Esophagus muscularis mucosa (tissue), 4 donors: ENCODE measurements at places on chromosomes 12 and 14.

- no peak for DNase-seq
These were observed 11.9 kb downstream of the STYX start for GRCh38 chr14:52741865-52742264.

DNA sequence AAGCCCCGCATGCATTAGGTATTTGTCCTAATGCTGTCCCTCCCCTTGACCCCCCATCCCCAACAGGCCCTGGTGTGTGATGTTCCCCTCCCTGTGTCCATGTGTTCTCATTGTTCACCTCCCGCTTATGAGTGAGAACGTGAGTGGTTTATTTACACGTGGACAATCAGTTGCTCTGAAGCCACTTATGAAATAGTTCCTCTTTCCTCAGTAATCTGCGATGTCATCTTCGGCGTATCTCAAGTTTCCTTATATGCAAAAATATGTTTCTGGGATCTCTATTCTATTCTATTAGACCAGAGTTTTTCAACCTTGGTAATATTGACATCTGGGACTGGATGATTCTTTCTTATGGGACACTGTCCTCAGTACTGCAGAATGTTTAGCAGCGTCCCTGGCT is 56.0 kb upstream of the DCD start:
- DNase-seq, result no peak

- DNase-seq, result no peak
These were observed 23.0 kb downstream of the SH2B3 start for GRCh38 chr12:111428728-111429175.

DNA sequence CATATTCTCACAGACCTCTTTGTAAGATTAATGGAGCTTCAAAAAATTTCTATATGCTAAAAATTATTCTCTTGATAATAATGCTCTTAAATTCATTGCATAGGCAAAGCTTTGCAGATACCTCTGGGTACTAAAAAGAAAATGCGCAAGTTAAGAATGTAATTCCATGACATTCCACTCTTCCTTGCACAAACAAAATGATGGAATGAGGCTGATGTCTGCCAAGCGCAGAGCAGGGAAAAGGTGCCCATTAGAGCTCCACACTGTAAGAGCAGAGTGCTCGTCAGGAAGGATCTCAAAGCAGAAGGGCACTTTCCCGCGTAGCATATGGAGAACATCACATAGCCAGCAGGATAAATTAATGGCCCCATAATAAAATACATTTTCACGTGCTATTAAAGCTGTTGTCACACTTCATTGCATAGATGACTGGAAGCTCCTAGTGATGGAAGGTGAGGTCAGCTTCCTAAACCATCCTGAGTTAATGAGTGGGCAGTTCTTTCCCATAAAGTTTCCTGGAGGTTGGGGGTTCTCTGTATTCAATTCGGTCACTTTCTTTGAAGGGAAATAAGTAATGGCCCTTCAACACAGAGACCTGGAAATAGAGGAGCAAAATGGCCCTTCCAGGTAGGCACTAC is 1058.9 kb downstream of the GALC start:
- DNase-seq, result no peak

DNA sequence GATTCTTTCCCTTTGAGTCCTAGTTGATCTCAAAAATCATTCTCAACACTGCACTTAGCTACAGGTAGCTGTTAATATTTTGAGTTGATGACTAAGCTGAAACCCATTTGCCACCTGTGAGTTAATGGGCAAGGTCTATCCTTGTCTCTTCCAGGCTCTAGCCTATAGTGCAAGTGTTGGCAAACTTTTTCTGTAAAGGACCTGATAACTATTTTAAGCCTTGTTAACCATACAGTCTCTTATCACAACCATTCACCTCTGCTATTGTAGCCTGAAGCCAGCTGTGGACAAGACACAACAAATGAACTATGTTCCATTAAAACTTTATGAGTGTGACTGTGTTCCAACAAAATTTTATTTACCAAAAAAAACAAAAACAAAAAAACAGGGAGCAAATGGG is 19.4 kb downstream of the RAP1B start:
- no peak for DNase-seq
